CD4-positive, CD25-positive, alpha-beta regulatory T cell (primary cell): ENCODE measurements at places on chromosomes 3 and 15. TPM values are rescaled to one million over a fixed set of nuclear protein-coding genes. Genes with fewer than 3 reads are reported as not detected.

The DNAH12 gene
- not detected for polyA plus RNA-seq

The AGBL1 gene
- not detected for polyA plus RNA-seq

The DVL3 gene
- polyA plus RNA-seq = 7.2 TPM

The AMIGO3 gene
- 0.53 TPM for polyA plus RNA-seq

The LRRC31 gene
- not detected for polyA plus RNA-seq

The CIB2 gene
- polyA plus RNA-seq = 1.6 TPM

The SPATA16 gene
- polyA plus RNA-seq = not detected

The SSR3 gene
- 183 TPM for polyA plus RNA-seq

The SCAMP5 gene
- not detected for polyA plus RNA-seq

The SERPINI2 gene
- not detected for polyA plus RNA-seq

The CMSS1 gene
- polyA plus RNA-seq = 34.0 TPM

The PPM1L gene
- polyA plus RNA-seq = 0.28 TPM

The RLBP1 gene
- not detected for polyA plus RNA-seq

The AMOTL2 gene
- not detected for polyA plus RNA-seq

The CEP97 gene
- polyA plus RNA-seq = 8.3 TPM

The CRELD1 gene
- polyA plus RNA-seq = 26.5 TPM

The IL20RB gene
- 0.23 TPM for polyA plus RNA-seq

The LDHAL6B gene
- not detected for polyA plus RNA-seq

The SMCO1 gene
- polyA plus RNA-seq = not detected

The SCN11A gene
- not detected for polyA plus RNA-seq

The KBTBD8 gene
- 3.1 TPM for polyA plus RNA-seq

The ZFAND6 gene
- polyA plus RNA-seq = 114 TPM

The CTDSPL gene
- polyA plus RNA-seq = 0.08 TPM

The UCN2 gene
- polyA plus RNA-seq = not detected

The ARL13B gene
- 6.4 TPM for polyA plus RNA-seq

The GNAT1 gene
- polyA plus RNA-seq = not detected

The CKMT1B gene
- polyA plus RNA-seq = not detected

The CCR9 gene
- 5.6 TPM for polyA plus RNA-seq

The GPR87 gene
- polyA plus RNA-seq = not detected

The HRH1 gene
- polyA plus RNA-seq = not detected

The EPHB3 gene
- not detected for polyA plus RNA-seq

The DZIP3 gene
- 12.2 TPM for polyA plus RNA-seq

The BRPF1 gene
- polyA plus RNA-seq = 10.3 TPM

The AP3B2 gene
- polyA plus RNA-seq = not detected

The ANKRD63 gene
- polyA plus RNA-seq = not detected

The CLDN18 gene
- not detected for polyA plus RNA-seq
